ENCODE measurements at places on chromosomes 16 and 17. TPM values are rescaled to one million over a fixed set of nuclear protein-coding genes. Genes with fewer than 3 reads are reported as not detected.

Gene IRF8
- 22.6 TPM for total RNA-seq

Gene SMIM36
- not detected for total RNA-seq

Gene RNF227
- 9.3 TPM for total RNA-seq

Gene CSH1
- total RNA-seq = not detected

Gene ICAM2
- total RNA-seq = 18.6 TPM

Gene RNF43
- total RNA-seq = 9.9 TPM

Gene SCIMP
- total RNA-seq = 0.99 TPM

Gene MPV17L
- 3.9 TPM for total RNA-seq

Gene KRT36
- total RNA-seq = 1.9 TPM

All from skin of body (tissue), 3 donors.